Astrocyte of the spinal cord (primary cell): ENCODE measurements at places on chromosomes 5 and 9.
A peak's percentile ranks its signal among the peaks of the same experiment; 100 is the strongest.

DNA sequence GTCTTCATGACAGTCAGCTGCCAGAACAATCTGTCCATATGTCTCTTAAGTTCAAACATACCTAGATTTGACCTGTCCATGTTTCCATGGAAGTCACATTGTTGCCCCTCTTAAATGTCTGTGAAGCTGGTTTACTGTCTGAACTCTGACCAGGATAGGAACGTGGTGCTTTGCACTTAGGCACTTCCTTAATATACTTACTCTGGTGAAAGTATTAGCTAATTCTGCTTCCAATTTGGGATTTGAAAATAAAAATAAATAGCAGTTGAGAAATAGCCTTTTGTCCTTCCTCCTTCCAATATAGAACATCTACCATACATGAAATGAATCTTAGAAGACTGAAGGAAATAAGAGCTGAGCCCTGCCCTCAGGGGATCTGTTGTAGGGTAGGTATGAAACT lies 524.5 kb upstream of the CLINT1 start:
- no peak for DNase-seq

- no peak for DNase-seq
Observed at GRCh38 chr5:151504006-151504405, 56.6 kb downstream of the SLC36A1 start.

DNA sequence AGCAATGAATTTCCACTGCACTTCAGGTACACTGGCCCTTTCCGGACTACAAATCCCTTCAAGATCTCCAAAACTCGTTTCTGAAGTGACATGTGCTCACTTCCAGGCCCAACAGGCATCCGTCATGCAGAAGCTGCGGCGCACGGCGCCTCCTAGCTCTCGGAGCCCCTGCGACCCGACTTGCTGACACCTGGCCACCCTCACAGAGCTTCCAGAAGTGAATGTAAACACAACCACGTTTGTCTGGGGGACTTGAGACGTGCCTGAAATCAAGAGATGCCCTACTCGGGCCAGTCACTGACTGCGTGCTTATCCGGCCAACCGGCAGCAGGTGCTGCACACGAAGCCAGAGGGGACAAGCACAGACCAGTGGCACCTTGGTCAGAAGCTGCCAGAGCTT lies 4.9 kb upstream of the LHX3 start:
- DNase-seq = no peak

- no peak for DNase-seq
Observed at GRCh38 chr5:96687080-96687479, 24.9 kb downstream of the CAST start.

- no peak for DNase-seq
Observed at GRCh38 chr9:89020754-89021153, 29.5 kb downstream of the S1PR3 start.

- DNase-seq = peak; percentile 87
Observed at GRCh38 chr9:77712533-77713130, 64.5 kb upstream of the GNA14 start.

GRCh38 chr5:38420691-38421390 lies 135.6 kb downstream of the LIFR start:
- peak; percentile 69 for DNase-seq

- DNase-seq = no peak
Observed at GRCh38 chr9:2675834-2676233, 41.5 kb upstream of the KCNV2 start.
